ENCODE measurements at places on chromosomes 1 and 21.

GRCh38 chr1:238123201-238123600 lies 232.5 kb upstream of the ZP4 start:
- DNase-seq, result no peak

DNA sequence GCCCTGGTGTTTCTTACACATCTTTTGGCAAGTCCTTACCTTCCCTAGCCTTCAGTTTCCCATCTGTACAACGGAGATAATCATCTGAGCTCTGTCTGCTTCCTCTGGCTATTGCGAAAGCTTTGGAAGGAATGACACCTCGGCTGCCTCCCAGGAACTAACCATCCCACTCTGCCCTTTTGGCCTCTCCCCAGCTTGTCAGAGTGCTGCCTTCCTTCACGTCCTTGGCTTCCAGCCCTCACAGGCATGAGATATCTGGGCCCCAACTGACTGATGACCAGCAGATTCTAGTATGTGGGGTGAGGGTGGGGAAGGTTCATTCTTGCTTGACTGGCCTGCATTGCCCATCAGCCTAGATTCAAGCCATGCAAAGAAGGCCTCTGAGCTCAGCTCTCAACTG lies 253.1 kb upstream of the FGGY start:
- DNase-seq, result no peak

GRCh38 chr1:60620087-60620486 lies 462.3 kb upstream of the NFIA start:
- DNase-seq, result no peak

- DNase-seq, result no peak
Observed at GRCh38 chr21:46285206-46285661, at the start of gene MCM3AP. Gene MCM3AP, minus strand, starts transcription at chr21:46285611. Its CDS starts 325 bp downstream, at chr21:46285286.

DNA sequence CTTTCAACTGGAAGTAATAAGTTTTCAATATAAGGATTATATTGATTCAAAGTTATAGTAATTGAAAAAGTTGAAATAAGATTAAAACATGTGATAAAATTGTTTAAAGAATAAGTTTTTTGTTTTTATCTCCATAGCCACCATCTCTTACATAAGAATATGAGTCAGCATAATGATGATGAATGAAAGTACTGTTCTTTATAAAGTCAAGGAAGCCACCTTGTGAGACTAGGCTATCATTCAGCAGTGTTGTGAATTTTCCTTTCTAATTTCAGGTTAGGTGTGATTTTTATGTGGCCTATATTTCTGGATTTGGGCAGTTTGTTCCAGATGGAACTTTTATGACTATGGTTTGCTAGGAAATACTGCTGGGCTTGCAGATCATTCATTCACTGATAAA lies 22.4 kb upstream of the ASB17 start:
- no peak for DNase-seq

GRCh38 chr1:225871359-225872074 lies 10.7 kb downstream of the TMEM63A start:
- no peak for DNase-seq

DNA sequence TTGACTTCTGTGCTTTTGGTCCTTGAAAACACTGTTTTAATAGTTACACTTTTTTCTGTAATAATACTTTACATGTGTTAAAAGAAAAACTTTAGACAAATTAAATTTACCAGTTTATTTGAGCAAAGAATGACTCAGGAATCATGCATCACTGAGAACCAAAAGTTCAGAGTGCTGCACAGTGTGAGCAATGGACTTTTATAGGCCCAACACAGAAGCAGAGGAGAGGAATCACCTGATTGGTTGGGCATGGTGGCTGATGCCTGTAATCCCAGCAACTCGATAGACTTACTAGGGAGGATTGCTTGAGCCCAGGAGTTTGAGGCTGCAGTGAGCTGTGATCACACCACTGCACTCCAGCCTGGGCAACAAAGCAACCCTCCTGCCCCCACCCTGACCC lies 29.3 kb downstream of the ZNF648 start:
- DNase-seq, result no peak

DNA sequence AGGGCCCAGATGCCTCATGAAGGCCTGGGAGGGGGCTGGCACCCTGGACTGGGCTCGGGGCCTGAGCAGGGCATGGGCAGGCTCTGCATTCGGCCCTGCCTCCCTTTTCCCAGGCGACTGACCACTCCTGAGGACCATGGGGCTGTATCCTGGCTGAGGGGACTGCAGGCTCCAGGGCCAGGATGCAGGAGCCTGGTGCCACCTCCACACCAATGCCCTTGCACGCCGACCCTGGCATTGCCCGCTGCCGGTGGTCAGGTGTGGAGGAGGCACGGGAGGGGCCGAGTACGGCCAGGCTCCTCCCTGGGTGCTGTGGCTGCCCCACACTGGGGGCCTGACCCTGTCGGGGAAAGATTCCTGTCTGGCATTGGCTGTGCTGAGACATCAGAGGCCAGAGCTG lies 128.9 kb downstream of the SIK1 start:
- no peak for DNase-seq

GRCh38 chr1:150875197-150876118 lies 941 bp downstream of the ARNT start:
- DNase-seq, result no peak

DNA sequence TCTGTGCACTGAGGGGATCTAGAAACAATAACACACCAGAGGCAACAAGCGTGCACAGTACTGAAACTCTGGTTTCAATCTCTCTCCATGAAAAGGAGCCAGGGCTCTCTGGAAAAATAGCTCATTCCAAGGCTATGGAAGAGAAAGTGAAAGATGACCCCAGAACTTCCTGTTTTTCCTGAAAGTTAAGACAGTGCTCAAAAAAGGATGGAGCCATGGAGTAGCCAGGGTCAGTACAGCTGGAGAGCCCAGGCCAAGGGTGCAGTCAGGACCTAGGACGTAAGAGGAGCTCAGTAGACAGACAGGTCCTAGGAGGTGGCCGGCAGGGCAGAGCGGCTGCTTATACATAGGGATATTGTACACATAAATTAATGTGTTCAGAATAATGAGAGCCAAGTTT lies 19.1 kb downstream of the NOL9 start:
- no peak for DNase-seq

GRCh38 chr1:208880433-208881100 lies 636.4 kb upstream of the PLXNA2 start:
- no peak for DNase-seq

GRCh38 chr21:44838039-44838895 lies 20.4 kb upstream of the SUMO3 start:
- DNase-seq, result no peak

DNA sequence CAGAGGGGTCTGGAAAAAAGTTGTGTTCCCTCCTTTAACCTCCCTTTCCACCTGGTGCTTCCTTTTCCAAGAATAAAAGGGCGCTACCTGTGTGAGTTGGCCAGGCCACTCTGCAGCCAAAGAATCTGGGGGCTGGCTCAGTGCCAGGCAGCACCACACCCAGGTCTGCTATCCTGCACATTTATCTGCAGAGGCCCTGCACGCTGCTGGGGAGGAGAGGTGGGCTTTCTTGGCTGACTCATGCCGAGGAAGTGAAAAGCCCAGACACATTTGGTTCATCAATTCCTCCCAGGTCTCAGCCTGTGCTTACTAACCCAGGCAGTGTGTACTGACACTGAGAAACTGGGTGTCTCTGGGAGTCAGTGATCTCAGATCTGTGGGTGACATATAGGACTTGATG lies 79.8 kb upstream of the F3 start:
- DNase-seq, result peak; percentile 58

- DNase-seq, result no peak
Observed at GRCh38 chr1:223355699-223356098, 8.3 kb downstream of the SUSD4 start.

- DNase-seq, result no peak
Observed at GRCh38 chr1:14961661-14962267, 191.8 kb upstream of the TMEM51 start.

GRCh38 chr1:75764057-75764655 lies 21.9 kb upstream of the RABGGTB start:
- no peak for DNase-seq

GRCh38 chr1:55626326-55626725 lies 411.2 kb upstream of the USP24 start:
- DNase-seq, result no peak

GRCh38 chr21:41120997-41121396 lies 47.0 kb upstream of the BACE2 start:
- no peak for DNase-seq

GRCh38 chr1:159510229-159510541 lies 25.6 kb downstream of the OR10J5 start:
- DNase-seq, result no peak

DNA sequence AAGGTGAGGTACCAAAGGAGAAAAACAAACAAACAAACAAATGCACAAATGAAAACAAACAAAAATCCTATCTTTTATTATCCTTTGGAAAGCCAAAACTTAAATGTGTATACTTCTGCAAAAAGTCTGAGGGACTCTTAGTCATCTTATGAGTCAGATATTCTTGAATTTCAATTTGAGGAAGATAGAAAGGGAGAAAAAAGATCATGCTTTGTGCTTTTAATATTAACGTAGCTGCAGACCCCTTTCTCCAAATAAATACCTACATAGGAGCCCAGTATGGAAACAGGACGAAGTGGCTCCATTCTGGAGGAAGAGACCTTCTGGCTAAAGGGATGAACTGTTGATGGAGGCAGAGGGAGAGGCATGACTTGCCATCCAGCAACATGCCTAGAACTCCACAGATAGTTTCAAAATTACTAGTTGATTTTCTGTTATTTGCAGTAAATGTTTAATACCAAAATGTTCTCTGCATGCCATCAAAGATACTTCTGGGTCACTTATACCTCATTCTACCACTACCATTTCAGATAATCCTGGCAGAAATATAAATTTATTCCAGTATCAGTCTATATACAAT lies 25.4 kb downstream of the NUP210L start:
- DNase-seq, result no peak

DNA sequence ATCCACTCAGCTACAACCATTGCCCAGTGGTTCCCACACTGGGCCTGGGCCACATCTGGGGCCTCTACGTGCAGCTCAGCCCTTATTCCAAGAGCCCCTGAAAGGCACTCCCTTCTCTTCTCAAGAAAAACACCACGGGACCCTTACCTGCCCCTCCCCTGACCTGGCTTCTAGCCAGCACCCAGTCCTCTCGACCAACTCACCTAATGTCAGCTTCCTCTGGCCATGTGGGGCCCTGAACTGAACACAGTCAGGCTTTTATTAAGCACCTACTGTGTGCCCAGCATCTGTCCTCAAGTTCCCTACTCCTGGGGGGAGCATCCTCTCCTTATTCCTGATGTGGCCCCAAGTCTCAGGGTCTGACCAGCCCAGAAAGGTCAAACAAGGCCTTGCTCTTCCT lies 208.4 kb downstream of the MATN1 start:
- no peak for DNase-seq

DNA sequence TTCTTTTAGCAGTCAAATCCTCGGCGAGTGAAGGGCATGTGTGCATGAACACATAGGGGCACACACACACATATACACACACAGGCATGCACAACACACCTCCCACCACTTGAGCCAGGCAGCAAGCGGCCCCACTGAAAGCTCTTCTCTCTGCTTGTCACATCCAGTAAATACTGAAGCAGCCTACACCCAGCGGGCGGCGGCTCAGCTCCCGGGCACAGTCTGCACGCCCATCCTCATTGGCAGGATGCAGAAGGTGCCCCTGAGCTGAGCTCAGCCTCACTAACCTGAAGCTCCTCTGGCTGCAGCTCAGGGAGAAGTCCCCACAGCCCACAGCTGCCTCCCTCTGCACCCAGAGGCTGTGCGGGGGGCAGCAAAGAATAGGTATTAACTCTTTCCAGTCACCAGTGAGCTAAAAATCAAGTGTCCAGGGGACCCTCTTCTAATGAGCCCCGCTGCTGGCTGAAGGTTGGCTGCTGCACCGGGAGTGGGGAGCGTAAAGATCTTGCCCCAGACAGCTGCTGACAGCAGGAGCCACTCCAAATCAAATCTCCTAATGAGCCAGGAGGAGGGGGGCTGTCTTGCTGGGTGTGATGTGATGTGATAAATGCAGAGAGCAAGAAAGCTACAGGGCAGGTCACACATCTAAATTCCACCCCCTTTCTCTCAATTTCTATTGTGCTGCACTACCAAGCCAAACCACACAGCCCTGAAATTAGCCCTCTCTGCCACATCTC lies 12.5 kb downstream of the RGS8 start:
- DNase-seq, result no peak
